Stimulated activated CD8-positive, alpha-beta memory T cell treated with anti-CD3 and anti-CD28 coated beads, Interleukin-7, amount 100 ng/mL, for 1 hour (primary cell): ENCODE measurements at places on chromosomes 16 and 17.

- no peak for DNase-seq
Measured at GRCh38 chr17:60161598-60162330, 12.0 kb downstream of the CA4 start.

- no peak for DNase-seq
Measured at GRCh38 chr16:86086471-86086870, 187.5 kb downstream of the IRF8 start.

DNA sequence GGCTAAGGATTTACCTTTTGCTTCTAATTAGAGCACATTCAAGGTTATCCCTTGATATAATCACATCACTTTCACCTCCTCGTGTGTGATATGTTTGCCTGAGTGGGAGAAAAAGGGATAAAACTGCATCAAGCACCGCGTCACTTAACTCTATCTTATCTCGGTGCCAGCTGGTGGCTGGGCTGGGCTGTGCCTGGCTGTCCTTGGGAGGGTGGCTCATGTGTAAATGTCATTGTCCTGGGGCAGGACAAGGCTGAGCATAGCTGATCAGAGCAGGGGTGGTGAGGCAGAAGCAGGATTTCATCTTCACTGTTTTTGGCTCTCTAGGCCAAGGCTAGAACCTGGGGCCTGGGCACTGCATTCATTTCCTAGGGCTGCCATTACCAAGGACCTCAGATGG is 105.3 kb downstream of the RAP1GAP2 start:
- no peak for DNase-seq

DNA sequence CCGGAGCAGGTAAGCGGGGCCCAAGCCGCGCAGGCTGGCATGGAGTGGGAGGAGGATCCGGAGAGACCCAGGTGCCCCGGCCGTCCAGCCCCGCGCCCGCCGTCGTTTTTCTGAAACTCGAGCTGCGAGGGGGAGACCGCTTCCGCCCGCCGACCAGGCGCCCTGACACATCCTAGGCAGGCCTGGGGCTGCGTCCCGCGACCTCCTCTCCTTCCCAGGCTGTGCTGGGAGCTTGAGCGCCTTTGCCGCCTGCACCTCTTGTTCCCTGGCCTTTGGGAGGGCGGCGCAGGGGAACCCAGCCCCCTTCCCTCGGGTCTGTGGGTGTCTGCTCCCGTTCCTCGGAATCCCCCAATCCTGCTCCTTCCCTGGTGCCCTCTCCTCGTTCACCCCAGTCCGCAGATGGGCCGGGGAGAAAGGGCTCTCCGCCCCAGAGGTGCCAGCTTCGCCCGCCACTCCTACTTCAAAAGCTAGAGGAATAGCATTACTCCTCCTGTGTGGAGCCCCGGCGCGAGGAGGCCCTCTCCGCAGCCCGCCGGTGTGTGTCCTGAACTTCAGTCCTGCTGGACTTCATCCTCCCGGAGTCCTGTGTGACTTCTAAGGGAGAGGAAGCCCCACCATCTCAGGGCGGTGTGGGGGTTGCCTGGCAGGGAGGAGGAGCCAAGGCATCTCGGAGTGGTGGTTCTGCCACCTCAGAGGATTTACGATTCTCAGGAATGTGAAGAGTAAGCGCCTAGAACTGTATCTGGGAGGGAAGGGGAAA is 1.0 kb downstream of the NHERF1 start:
- no peak for DNase-seq

GRCh38 chr16:572865-573650 is 3.3 kb downstream of the PIGQ start:
- no peak for DNase-seq

- DNase-seq: no peak
Measured at GRCh38 chr16:704047-704446, 1.6 kb downstream of the FBXL16 start.

DNA sequence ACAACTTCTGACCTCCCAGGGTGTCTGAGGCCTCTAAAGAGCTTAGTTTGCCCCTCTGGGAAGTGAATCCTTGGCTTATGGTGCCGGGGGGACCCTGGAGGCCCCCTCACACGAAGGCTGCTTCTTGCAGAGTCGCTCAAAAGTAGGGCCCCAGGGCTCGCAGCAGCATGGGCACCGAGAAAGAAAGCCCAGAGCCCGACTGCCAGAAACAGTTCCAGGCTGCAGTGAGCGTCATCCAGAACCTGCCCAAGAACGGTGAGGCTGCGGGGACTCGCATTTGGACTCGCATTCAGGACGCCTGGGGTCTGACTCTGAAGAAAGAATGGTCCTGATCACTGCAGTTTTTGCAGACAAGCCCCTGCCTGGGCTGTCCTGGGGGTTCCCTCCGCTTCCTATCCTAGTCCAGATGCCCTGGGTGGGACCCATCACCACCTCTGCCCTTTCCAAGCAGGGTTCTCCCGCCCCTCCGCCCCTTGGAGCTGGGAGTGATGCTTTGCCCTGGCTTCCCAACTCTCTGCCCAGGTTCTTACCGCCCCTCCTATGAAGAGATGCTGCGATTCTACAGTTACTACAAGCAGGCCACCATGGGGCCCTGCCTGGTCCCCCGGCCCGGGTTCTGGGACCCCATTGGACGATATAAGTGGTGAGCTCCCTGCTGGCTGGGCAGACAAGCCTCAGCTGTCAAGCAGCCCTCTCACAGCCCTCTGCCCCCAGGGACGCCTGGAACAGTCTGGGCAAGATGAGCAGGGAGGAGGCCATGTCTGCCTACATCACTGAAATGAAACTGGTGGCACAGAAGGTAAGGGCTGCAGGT is 698 bp downstream of the ACBD4 start:
- no peak for DNase-seq

- no peak for DNase-seq
Measured at GRCh38 chr16:88983771-88984687, 7.0 kb upstream of the CBFA2T3 start.

GRCh38 chr16:85395207-85395912 is 217.8 kb upstream of the GSE1 start:
- DNase-seq: no peak

GRCh38 chr16:76335180-76335974 is 58.2 kb downstream of the CNTNAP4 start:
- DNase-seq: no peak

- no peak for DNase-seq
Measured at GRCh38 chr17:43818966-43819365, 14.0 kb downstream of the MPP3 start.

DNA sequence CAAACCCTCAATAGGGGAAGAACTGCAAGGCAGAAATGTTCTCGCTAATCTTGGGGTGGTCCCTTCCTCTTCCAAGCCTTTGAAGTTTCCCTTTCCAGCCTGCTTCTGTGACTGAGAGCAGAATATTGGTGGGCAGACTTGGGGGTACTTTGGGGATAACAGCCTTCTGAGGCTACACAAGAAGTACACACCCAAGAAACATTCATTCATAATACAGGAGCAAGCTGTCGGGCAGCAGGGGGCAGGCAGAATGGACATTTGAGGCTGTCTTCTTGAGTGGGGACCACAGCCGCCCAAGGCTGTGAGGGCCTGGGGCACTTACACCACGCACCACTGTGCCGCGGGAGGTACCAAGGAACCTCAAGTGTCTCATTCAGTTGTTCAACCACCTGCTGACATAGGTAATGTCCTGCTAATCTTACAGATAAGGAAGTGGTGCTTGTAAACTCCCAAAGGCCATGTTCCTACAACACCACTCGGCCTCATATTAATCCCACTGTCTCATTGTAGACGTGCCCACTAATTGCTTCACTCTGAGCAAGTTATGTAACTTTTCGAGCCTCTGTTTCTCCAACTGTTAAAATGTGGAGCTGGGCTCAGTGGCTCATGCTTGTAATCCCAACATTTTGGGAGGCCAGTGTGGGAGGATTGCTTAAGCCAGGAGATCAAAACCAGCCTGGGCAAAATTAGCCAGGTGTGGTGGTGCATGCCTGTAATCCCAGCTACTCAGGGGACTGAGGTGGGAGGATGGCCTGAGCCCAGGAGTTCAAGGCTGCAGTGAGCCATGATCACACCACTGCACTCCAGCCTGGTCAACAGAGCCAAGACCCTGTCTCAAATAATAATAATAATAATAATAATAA is 2.5 kb upstream of the MRPS23 start:
- no peak for DNase-seq

DNA sequence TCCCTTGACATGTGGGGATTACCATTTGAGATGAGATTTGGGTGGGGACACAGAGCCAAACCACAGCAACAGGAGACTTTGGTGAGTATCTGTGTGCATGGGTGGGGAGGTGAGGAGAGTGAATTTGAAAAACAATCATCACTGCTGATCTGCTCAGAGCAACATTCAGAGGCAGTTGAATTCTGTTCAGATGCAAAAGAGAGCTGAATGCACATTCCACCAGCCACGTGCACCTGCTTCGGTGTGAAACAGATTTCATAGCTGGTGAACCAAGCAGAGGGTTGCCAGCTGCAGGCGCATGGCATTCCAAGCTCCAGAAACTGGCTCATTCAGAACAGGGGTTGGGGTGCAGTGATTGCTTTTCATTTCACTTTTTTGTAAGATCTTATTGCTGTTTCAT is 233.1 kb upstream of the FOXF1 start:
- DNase-seq: no peak
